NCI-H774 (cell line): ENCODE measurements at places on chromosomes 5 and 9.

- no peak for DNase-seq
Observed at GRCh38 chr9:115208501-115208900, 90.5 kb upstream of the TNC start.

DNA sequence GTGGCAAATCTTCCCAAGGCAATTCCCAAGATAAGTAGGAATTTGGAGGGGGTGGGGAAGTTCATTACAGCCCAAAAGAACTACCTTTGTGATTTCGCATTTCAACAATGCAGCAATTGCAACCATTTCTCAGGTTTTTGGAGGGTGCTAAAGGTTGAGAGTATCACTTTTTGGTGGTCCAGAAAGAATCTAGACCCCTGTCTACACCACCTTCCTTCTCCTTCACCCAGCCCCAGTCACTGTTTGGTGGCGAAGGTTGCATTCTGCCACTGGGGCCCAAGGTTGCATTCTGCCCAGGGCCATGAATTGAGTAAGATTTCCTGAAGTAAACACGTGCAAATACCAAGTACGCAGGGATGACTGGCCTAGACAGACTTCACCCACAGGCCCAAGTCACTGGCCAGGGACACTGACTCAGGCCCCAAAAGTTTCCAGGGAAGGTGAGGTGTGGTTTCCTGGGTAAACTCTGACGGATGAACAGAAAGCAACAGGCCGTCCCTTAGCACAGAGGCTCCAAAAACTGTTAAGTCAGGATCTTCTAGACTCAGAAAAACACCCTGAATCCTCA is 5.7 kb downstream of the PDE6A start:
- DNase-seq, result no peak

DNA sequence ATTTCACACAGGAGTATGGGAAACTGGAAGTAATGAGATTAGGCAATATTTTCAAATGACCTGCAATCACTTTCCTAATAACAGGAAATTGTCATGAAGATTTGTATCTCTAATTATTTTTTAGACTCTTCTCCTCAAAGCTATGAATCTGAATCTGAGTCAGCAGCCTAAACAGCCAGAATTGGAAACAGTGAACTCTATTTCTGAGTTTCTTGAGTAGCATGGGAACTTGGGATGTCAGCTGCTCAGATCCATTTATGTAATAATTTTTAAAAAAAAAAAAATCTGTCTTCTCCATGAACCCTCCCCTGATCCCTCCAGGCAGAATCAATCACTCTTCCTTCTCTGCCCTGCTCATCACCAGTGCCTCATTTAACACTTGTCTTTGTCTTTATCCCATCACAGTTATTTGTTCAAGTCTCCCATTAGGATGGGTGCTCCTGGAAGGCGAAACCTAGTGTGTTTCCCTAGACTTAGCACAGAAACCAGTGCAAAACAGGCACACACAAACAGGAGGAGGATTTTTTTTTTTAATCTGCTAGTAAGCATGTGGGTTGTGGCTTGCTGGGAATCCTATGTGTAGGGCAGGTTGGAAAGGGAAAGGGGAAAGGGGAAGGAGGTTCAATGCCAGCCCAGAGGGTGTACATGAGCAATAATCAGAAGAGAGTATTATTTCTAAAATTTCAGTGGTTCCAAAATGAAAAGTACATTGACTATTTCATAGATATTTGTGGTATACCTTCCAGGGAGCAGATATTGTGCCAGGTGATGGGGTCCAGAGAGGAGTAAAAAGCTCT is 186.8 kb downstream of the TTLL11 start:
- no peak for DNase-seq

GRCh38 chr5:1439388-1440097 is 5.7 kb downstream of the SLC6A3 start:
- no peak for DNase-seq

- no peak for DNase-seq
Observed at GRCh38 chr9:120900824-120901223, 23.8 kb upstream of the PHF19 start.

- no peak for DNase-seq
Observed at GRCh38 chr9:34256987-34257585, 72.0 kb downstream of the KIF24 start.

- no peak for DNase-seq
Observed at GRCh38 chr5:168303393-168304025, 12.1 kb downstream of the WWC1 start.

DNA sequence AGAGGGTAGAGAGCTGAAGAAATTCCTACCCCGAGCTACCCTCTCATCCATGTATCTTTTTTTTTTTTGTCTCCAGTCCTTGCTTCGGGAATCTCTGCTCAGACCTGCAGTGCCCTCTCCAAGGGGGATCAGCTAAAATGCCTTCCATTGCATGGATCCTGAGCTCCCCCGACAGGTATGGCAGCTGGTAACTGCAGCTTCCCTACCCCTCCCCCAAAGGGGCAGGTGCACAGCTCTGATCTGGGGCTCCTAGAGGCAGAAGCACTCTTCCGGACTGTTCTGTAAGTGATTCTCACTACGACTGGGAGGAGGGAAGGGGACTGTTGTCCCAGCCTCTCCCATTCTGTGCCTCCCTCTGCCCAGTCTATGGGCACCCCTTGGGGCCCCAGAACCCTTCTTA is 169.6 kb downstream of the MELK start:
- peak; percentile 39 for DNase-seq

DNA sequence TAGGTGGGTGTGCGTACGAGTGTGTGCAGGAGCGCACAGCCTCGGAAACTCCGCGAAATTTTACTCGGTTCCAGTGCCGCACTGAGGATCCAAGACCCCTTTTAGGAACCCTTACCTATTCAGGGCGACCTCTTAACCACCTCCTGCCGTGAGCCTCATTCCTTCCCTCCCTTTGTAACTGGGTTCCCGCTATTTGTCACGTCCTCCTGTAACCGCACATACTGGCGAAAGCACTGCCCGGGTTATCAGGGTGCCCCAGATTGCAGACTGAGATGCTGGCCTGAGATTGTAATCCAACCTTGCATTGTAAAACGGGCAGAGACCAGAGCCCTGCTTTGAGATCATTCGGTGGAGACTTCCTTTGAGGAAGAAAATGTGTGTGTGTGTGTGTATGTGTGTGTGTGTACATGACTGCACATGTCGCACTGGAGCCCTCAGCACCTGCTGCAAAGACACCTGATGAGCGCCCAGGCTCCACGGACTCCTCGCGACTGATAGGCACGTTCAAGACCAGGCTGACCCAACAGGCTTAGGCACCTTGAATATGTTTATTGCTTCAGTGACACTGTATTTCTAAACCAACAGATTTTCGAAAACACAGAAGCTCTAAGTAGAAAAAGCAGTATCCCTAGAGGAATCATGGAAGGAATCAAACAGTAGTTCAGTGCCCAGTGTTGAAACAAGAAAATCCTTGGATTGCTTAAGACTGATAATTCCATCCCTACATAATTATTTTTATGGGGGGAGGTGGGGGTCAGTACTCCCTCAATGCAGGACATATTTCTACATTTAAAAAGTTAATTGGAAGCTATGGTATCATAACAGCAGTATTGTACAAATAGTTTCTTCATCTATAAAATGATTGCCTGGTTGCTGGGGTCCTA is 86.5 kb upstream of the TNFAIP8 start:
- peak; percentile 56 for DNase-seq

DNA sequence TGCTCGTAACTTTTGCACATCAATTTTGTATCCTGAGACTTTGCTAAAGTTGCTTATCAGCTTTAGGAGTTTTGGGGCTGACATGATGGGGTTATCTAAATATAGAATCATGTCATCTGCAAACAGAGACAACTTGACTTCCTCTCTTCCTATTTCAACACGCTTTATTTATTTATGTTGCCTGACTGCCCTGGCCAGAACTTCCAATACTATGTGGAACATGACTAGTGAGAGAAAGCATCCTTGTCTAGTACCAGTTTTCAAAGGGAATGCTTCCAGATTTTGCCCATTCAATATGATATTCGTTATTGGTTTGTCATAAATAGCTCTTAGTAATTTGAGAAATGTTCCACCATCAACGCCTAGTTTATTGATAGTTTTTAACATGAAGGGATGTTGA is 65.4 kb upstream of the CDH12 start:
- no peak for DNase-seq

DNA sequence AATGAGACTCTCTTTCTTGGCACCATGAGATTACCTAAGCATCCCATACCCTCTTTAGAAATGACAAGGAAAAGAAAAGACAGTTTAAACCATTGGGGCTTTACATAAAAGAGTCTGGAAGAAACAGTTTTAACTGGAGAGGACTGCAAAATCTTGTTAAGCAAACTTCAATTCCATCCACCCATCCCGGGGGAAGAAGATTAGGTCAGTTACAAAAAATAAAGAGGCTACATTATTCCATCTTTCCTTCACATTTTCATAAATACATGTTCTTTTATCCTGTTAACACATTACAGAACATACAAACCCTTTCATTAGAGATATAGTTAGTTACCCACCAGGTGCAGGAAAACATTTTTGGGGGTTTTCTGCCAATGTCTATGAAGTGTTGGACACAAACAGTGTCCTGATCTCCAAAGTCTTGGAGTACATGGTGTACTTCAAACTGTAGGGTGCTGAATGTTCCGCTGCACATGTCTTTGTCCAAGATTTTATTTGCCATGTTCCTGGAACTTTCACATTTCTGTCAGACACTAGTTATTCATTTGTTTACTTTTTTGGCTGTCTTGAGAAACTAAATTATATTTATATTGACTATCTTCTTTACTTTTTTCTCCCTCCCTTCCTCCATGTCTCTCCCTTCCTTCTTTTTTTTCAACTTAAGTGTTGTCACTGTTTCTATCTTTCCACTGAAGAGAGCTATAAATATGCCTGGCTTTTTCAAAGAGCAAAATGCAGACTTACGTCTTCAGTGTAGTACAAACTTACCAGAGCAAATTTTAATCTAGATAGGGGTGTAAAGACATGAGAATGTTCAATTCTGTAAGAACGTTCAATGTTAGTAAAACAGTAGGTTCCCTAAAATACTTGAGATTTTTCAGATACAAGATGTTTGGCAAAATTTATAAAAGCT is 410.9 kb upstream of the PRR16 start:
- no peak for DNase-seq

DNA sequence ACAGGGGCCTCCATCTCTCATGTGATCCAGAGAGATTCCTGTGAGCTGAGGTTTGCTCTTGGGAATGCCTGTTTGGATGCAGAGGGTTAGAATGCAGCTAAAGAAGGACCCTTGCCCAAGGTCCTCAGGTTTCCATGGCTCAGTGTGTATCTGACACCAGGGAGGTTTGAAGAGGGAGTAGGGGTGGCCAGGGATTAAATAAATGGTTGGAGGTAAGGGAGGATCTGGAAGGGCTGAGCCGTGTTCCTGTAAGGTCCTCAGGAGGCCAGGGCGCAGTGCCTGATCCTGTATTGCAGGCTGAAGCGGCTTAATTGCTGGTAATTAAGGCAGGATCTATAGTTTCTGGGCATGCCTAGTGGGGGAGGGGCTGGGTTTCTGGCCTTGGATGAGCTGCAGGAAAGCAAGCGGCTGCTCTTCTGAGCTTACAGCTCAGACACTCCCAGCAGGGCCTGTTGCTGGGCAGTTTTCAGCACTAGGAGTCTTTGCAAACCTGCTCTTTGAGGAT is 41.5 kb upstream of the MAP1B start:
- peak; percentile 74 for DNase-seq

DNA sequence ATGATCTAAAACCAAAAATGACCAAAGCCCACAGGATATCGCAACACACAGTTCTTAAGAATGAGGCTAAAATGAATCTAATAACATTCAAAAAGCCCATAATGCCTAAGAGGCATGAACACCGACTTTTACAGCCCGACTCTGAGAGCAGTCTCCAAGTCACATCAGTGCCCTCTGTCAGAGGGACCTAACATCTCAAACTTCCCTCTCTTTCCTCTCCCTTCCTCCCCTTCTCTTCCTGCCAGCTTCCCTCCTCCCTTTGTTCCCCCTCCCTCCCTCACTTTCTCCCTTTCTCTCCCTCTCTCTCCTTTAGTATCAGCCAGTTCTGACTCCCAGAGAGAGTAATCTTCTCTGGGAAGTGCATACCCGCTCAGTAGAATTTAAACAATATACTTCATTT is 154.4 kb downstream of the GLIS3 start:
- DNase-seq, result no peak

GRCh38 chr5:142609142-142609541 is 76.7 kb downstream of the FGF1 start:
- DNase-seq, result no peak

GRCh38 chr5:171246231-171246630 is 62.8 kb upstream of the TLX3 start:
- DNase-seq, result no peak

GRCh38 chr9:78671785-78672184 is 374.9 kb downstream of the PSAT1 start:
- DNase-seq, result no peak
